Muscle of leg (tissue), 16 donors: ENCODE measurements at places on chromosomes 16 and 17. TPM values are rescaled to one million over a fixed set of nuclear protein-coding genes. Genes with fewer than 3 reads are reported as not detected.

DHX58 gene
- total RNA-seq = 8.1 TPM

DNA sequence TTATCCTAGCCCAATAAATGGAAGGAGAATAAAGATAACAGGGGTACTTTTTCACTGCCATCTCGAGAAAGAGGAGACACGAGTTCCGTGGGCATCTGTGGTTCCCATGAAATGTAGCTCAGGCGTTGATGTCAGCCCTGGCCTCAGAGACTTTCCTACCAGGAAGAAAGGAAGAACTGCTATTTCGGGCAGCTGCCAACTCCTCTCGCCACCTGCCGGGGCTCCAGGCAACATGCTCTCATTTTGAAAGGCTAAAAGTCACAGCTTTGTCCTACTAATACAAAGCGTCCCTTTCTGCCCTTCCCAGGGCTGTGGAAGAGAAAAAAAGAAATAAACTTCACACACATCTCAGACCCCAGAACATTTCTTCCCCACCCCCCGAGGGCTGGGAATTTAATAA, 65.8 kb downstream of the DHRS7C start:
- no peak overlapping the region for H3K27ac ChIP-seq
- no peaks in the 10 kb centered on the region for H3K36me3 ChIP-seq
- DNase-seq = peak; percentile 34
- H3K27me3 ChIP-seq = no peaks in the 10 kb centered on the region
- H3K4me3 ChIP-seq = no peak overlapping the region

GRCh38 chr16:85611444-85612190, 1.5 kb upstream of the GSE1 start:
- peak overlapping the region; percentile 71 for H3K27ac ChIP-seq
- peak; percentile 87 for DNase-seq
- H3K36me3 ChIP-seq = no peaks in the 10 kb centered on the region
- peaks cover 13% of the 10 kb centered on the region for H3K27me3 ChIP-seq
- peak overlapping the region; percentile 48 for H3K4me3 ChIP-seq

DNA sequence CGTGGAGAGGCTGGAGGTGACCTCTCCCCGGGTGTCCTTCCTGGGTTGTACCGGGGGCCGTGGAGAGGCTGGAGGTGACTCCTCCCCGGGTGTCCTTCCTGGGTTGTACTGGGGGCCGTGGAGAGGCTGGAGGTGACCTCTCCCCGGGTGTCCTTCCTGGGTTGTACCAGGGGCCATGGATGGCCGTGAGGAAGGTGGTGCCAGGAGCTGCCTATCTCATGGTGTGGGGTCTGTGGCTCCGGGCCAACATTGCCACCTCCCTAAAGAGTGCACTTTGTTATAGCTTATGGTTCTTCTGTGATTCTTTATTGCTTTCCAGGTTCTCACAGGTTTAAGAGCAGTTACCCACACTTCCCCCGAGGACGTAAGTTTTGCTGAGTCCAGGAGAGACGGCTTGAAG, 86.3 kb upstream of the ZNF750 start:
- no peaks in the 10 kb centered on the region for H3K27me3 ChIP-seq
- H3K4me3 ChIP-seq = no peak overlapping the region
- H3K27ac ChIP-seq = no peak overlapping the region
- H3K4me1 ChIP-seq = no peaks in the 10 kb centered on the region

- H3K36me3 ChIP-seq = no peaks in the 10 kb centered on the region
- no peak for DNase-seq
- H3K27ac ChIP-seq = no peak overlapping the region
- H3K4me3 ChIP-seq = no peak overlapping the region
- H3K27me3 ChIP-seq = no peaks in the 10 kb centered on the region
These were observed 3.8 kb upstream of the SNX20 start for GRCh38 chr16:50684823-50685461.

DNA sequence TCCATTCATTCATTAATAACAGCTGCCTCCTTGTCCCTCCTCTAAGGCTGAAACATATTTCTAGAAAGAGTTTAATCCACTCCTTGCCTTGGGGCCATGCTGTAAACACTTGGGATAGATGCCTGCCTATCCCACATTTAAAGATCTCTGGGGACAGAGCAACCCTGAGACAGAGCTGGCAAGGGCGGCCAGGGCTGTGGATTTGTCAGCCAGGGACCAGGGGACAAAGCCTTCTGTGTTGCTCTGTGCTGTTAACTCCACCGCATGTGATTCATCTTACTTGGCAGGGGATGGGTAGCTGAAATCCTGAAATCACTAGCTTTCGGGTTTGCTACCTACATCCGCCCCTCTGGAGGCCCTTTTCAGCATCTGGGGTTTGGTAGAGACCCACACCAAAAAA, 392.9 kb downstream of the SLC39A11 start:
- H3K27ac ChIP-seq = no peak overlapping the region
- no peaks in the 10 kb centered on the region for H3K27me3 ChIP-seq
- no peak for DNase-seq
- H3K4me1 ChIP-seq = no peaks in the 10 kb centered on the region
